ENCODE measurements at places on chromosomes 5 and 9. TPM values are rescaled to one million over a fixed set of nuclear protein-coding genes. Genes with fewer than 3 reads are reported as not detected.

SYK gene
- 0.26 TPM for total RNA-seq

ADAMTSL2 gene
- not detected for total RNA-seq

CCL27 gene
- total RNA-seq = not detected

TMC1 gene
- total RNA-seq = not detected

ACTBL2 gene
- total RNA-seq = not detected

NXNL2 gene
- not detected for total RNA-seq

DNA sequence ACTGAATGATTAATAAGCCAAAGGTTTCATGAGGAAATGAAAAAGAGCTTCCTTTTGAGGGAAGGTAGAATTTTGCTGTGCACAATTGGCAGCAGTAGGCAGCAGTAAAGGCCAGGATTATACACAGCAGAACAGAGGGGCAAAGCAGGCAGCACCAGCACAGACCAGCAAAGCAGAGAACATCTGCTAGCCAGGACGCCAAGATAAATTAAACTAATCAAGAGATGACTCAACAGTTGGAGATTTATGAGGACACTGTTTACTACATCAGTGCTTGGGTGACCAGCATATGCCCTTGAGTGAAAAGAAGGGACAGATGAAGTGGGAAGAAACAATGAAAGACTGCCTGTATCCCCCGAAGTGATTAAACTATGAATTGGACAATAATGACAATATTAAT is 871.4 kb upstream of the CDH10 start:
- no peaks in the 10 kb centered on the region for H3K36me3 ChIP-seq
- no peak overlapping the region for H3K4me3 ChIP-seq
- H3K27ac ChIP-seq = no peak overlapping the region
- no peaks in the 10 kb centered on the region for H3K4me1 ChIP-seq

- no peak overlapping the region for H3K4me3 ChIP-seq
- no peak overlapping the region for H3K27ac ChIP-seq
- H3K4me1 ChIP-seq = no peaks in the 10 kb centered on the region
- H3K27me3 ChIP-seq = no peaks in the 10 kb centered on the region
- DNase-seq = no peak
- no peaks in the 10 kb centered on the region for H3K36me3 ChIP-seq
Measured at GRCh38 chr9:70902171-70902570, 219.2 kb downstream of the TRPM3 start.

DNA sequence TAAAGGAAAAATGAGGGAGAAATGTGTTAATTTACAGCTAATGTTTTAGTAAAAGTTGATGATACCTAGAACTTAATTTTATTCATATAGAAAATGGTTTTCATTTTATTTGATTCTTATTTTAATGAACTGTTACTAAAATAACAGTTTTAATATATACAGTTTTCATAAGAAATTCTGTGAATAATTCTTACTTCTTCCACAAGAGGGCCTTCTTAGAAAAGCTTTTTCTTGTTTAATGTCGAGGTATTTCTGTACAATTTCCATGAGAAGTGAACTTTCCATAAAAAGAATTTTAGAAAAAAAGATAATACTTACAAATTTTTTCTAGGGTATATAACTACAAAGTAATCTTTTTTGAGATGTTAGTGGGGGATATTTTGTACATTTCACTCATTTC is 73.9 kb downstream of the KLF9 start:
- H3K36me3 ChIP-seq = peaks cover 20% of the 10 kb centered on the region
- no peak overlapping the region for H3K4me3 ChIP-seq
- DNase-seq = no peak
- no peaks in the 10 kb centered on the region for H3K27me3 ChIP-seq
- H3K27ac ChIP-seq = no peak overlapping the region

- no peak for DNase-seq
- no peaks in the 10 kb centered on the region for H3K4me1 ChIP-seq
- H3K36me3 ChIP-seq = no peaks in the 10 kb centered on the region
- peaks cover 8% of the 10 kb centered on the region for H3K27me3 ChIP-seq
- H3K27ac ChIP-seq = no peak overlapping the region
Measured at GRCh38 chr9:18766989-18767550, 265.9 kb downstream of the SAXO1 start.

DNA sequence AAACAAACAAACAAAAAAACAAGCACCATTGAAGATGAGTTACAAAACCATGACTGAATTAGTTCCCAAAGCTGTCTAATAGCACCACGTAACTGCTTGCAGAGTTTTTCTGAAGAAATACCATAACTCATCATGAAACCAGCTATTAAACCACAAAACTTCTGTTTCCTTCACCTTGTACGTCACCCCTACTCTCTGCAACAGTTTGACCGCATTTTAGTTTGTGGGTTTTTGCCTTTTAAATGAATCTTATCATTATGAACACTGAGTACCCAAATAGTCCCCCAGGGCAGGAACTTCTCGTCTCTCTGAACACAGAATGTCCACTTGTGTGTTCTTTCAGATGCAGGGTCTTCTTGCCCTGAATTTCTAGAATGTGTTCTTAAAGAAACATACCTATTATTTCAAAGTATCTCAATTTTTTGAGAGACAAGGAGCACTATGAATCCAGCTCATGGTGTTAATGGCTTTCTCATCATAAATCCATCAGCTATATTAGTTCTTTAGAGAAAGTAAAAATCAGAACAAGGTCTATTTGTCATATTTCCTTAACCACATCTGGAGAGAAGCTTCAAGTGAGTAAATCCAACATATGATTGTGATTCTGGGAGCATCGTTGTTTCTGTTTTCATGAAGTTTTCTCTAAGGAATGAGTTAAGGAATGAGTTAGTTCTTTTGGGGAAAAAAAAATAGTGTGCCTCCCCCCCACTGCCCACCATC is 210.6 kb downstream of the AUH start:
- peak; percentile 82 for DNase-seq
- peaks cover 2% of the 10 kb centered on the region for H3K27me3 ChIP-seq
- H3K4me3 ChIP-seq = peak overlapping the region; percentile 51
- H3K27ac ChIP-seq = peak overlapping the region; percentile 94
- H3K4me1 ChIP-seq = peaks cover 95% of the 10 kb centered on the region

- H3K4me3 ChIP-seq = no peak overlapping the region
- no peaks in the 10 kb centered on the region for H3K27me3 ChIP-seq
- no peaks in the 10 kb centered on the region for H3K36me3 ChIP-seq
- no peak for DNase-seq
Measured at GRCh38 chr5:1545126-1545804, 21.5 kb upstream of the LPCAT1 start.

- peak; percentile 58 for DNase-seq
- H3K27ac ChIP-seq = no peak overlapping the region
- H3K36me3 ChIP-seq = no peaks in the 10 kb centered on the region
- no peaks in the 10 kb centered on the region for H3K4me1 ChIP-seq
- H3K4me3 ChIP-seq = no peak overlapping the region
Measured at GRCh38 chr5:149264439-149265067, 7.1 kb upstream of the AFAP1L1 start.

- peaks cover 36% of the 10 kb centered on the region for H3K27me3 ChIP-seq
- peaks cover 4% of the 10 kb centered on the region for H3K4me1 ChIP-seq
- no peaks in the 10 kb centered on the region for H3K36me3 ChIP-seq
- DNase-seq = no peak
- no peak overlapping the region for H3K27ac ChIP-seq
Measured at GRCh38 chr5:158861366-158861765, 238.3 kb downstream of the EBF1 start.

DNA sequence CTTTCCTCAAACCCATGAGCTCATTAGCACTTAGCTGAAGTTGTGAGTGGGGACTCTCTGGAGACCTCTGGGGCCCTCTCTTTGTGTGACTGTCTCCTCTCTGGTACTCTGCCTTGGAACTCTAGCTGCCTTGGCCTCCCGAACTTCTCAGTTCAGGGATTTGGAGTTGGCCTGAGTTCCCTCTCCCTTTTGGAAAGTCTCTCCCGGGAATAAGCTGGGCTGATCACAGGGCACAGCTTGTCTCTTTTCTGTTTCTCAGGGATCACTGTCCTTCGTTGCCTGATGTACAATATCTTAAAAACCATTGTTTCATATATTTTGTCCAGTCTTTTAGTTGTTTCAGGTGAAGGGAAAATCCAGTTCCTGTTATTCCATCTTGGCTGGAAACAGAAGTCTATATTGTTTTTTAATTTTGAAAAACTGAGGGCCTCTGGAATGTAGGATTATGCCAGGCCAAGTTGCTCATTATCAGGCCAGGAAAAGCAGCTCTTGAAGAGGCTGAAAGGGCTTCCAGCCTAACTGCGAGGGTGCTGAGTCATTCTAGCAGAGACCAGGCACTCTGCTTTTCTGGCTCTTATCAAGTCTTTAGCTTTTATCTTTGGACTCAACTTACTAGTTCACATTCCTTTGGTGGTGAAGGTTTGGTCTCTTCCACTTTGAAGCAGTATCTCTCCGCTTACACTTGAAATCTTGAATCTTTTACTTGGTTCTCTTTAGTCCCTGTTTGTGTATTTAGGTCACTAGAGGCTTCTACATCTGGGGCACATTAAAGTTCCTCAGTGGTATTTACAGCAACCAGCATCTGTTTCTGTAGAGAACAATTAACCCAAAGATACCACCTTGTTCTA is 8.4 kb upstream of the RGS3 start:
- no peak overlapping the region for H3K4me3 ChIP-seq
- H3K36me3 ChIP-seq = no peaks in the 10 kb centered on the region
- H3K4me1 ChIP-seq = peaks cover 10% of the 10 kb centered on the region
- no peak for DNase-seq
- H3K27me3 ChIP-seq = no peaks in the 10 kb centered on the region

DNA sequence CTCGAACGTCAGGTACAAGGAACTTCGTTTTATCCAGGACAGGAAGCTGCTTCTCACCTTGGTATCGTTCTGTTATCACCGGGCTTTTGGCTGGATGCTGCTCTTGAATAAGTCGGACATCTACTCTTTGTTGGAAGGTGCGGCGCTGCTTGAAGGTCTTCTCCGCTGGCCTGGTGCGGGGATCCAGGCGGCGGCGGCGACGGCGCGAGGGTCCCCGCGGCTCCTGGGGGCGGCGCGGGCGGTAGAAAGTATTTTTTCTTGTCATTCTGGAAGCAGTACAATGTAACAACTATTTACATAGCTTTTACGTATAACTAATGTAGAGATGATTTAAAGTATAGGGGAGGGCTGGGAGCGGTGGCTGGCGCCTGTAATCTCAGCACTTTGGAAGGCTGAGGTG is 52.3 kb downstream of the ACER2 start:
- H3K27me3 ChIP-seq = no peaks in the 10 kb centered on the region
- no peak overlapping the region for H3K4me3 ChIP-seq
- no peak for DNase-seq
- peaks cover 25% of the 10 kb centered on the region for H3K4me1 ChIP-seq
